ENCODE measurements at places on chromosomes 6 and 20. TPM values are rescaled to one million over a fixed set of nuclear protein-coding genes. Genes with fewer than 3 reads are reported as not detected.

GRCh38 chr6:56927538-56928453 lies 27.1 kb upstream of the BEND6 start:
- DNase-seq, result no peak

GRCh38 chr6:112210852-112211251 lies 43.5 kb downstream of the LAMA4 start:
- DNase-seq, result no peak

DPM1 gene
- 72.9 TPM for polyA plus RNA-seq

CYP21A2 gene
- polyA plus RNA-seq, result 1.7 TPM

DDX27 gene
- polyA plus RNA-seq, result 33.9 TPM
